Stimulated activated CD4-positive, alpha-beta T cell treated with anti-CD3 and anti-CD28 coated beads, Interleukin-2, amount 100 ng/mL, for 24 hours (primary cell): ENCODE measurements at places on chromosomes 7 and 10.
A peak's percentile ranks its signal among the peaks of the same experiment; 100 is the strongest.

DNA sequence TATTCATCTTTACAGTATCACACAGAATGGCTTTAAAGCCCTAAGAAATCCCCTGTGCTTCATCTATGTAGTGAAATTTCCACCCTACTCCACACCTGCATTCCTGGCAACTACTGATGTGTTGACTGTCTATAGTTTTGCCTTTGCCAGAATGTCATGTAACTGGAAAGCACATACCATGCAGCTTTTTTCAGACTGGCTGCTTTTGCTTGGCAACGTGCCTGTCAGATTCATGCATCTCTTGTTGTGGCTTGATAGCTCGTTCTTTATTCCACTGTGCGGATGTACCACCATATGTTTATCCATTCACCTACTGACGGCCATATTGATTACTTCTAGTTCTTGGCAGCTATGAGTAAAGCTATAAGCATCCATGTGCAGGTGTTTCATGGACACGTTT lies 30.6 kb downstream of the RBM17 start:
- DNase-seq, result no peak

GRCh38 chr7:33932832-33933468 lies 27.6 kb downstream of the BMPER start:
- DNase-seq, result peak; percentile 66

DNA sequence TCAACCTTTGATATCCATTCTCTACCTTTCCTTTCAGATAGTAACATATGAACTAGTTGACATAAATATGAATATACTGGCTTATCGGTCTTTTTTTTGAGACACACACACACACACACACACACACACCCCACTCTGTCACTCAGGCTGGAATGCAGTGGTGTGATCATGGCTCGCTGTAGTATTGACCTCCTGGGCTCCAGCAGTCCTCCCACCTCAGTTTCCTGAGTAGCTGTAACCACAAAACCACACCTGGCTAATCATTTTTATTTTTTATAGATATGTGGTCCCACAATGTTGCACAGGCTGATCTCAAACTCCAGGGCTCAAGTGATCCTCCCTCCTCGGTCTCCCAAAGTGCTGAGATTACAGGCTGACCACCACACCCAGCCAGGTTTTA lies 14.2 kb upstream of the NT5C3A start:
- no peak for DNase-seq

GRCh38 chr10:17065273-17065672 lies 64.3 kb downstream of the CUBN start:
- no peak for DNase-seq

GRCh38 chr10:61781969-61782403 lies 119.3 kb downstream of the CABCOCO1 start:
- DNase-seq, result peak; percentile 19

DNA sequence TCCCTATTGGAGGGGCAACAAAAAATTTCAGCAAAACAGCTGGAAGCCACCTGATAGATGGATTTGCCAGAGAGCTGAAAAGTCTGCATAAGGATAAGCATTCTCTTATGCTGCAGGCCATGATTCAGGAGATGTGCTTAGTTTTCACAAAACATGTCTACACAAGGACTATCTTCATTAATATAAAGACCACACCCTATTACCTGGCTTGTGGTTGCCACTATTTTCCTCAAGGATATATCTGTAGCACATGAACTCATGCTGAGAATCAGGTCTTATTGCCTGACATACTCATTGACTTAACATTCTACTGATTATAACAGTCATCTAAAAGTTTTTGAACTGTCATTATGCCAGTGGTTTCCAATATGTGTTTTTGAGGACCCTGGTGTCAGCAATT lies 7.1 kb upstream of the COL17A1 start:
- no peak for DNase-seq

- DNase-seq, result no peak
Observed at GRCh38 chr10:31157123-31158010, 125.7 kb upstream of the ZNF438 start.

- DNase-seq, result peak; percentile 1
Observed at GRCh38 chr7:133139350-133139749, 57.5 kb upstream of the CHCHD3 start.
